ENCODE measurements at places on chromosomes 2 and 18.

DNA sequence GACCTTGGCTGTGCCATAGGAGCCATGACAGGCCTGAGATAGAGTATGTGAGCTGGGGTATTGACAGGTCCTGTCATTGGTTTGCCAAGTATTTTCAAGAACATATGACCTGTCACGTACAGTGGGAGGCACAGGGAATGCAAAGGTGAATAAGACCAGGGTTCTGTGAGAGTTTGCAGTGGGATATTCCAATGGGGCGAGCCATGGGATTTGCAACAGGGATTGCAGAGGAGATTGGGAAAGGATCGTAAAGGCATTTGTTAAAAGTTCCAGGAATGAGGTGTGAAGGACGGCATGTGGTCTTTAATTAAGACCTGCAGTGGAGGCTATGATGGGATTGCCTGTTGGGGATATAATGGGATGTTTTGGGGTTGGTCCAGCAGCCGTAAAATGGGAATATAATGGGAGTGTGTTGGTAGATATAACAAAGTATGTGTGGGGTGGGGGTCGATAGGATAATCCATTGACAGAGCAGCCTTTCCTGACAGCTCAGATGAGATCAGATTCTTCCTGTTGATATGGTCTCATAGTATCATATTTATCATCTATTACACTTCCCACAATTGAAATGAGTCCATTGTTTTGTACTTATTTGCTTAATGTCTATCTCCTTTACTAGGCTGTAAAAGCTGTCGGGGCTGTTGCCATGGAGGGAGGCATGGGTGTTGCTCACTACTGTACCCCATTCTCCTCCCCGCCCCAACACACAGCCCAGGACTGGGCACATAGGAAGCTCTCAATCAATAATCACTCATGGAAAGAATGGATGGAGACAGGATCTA is 38.1 kb downstream of the PKDCC start:
- DNase-seq = no peak

DNA sequence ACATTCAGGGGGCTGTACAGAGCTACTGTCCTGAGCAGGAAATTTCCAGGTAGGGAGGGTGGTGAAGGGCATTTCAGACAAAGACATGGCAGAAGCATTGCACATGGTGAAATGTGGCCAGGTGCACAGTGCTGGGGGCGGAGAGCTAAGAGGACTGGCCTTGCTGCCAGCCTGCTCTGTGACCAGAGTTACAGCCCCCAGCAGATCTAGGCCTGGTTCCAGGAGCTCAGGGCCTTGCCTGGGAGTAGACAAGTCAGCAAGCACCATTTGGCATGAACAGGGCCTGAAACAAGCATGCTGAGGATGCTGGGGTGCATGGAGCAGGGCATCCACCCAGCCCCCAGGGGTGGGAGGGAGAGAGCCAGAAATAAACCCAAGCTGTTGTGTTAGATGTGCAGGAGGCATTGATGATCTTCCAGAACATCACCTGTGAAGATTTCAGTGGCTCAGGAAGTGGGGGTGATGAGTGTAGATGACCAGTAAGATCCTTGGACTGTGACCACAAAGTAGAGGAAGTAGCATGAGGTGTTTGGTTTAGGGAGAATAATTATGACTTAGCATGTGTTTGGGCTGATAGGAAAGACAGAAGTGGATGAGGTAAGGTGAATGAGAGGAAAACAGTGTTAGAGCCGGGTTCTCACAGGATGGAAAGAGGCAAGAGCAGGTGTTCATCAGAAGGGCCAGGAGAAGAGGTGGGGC is 61.1 kb downstream of the COA5 start:
- no peak for DNase-seq

DNA sequence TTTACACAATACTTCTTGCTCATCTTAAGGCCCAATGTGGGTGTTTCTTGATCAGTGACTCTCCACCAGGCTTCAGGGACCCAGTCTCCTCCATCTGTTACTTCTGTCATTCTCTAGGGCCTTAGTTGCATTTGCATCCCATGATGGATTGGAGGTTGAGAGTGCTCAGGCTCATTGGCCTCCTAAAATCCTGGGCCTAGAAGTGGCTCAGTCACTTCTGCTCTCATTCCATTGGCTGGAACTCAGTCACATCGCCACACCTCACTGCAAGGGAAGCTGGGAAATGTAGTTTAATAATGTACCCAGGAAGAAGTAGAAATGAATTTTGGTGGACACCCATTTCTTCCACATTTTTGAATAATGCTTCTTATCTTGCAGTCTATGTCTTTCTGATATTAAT is 223.5 kb downstream of the HRH4 start:
- DNase-seq = no peak

DNA sequence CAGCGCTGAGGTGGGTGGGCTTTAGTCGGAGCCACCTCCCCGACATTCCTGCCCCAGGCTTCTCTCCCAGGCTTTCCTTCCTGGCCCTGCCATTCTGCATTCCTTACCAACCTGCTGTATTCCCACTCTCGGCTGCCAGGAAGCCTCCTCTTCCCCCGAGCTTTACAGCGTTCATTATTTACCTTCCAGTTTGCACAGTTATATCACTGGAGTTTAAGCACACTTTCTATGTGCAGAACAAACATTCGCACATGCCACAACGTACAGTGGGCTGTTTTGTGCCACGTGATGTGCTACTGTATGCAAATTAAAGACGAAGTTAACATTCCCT is 246.3 kb downstream of the SOX11 start:
- DNase-seq = no peak

DNA sequence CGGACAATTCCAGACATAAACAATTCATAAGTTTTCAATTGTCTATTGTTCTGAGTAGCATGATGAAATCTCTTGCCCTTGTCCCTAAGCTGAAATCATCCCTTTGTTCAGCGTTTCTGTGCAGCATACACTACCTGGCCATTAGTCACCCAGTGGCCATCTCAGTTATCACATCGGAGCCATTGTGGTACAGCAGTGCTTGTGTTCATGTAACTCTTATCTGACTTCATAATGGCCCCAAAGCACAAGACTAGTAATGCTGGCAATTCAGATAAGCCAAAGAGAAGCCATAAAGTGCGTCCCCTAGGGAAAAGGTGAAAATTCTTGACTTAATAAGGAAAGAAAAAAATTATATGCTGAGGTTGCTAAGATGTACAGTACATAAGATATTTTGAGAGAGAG is 127.2 kb downstream of the FHOD3 start:
- no peak for DNase-seq
